ENCODE measurements at places on chromosomes 1 and 21.

GRCh38 chr1:17008208-17008855, 3.4 kb downstream of the ATP13A2 start:
- no peak for DNase-seq

DNA sequence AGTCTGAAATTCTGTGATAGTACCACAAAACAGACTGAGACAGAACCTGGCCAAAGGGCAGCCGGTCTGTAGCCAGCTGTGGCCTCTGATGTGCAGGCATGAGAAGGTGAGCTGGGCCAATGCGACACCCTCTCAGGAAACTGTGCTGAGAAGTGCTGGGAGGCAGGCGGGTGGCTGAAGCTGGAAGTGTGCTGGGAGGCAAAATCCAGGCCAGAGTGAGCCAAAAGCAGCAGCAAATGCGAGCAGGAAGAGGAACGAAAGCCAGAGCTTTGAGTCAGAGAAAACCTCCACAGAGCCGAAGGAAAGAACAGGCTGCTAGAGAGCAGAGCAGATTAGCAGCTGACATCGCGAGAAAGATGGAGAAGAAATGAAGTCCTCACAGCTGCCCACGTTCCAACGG, 10.2 kb upstream of the ATP13A2 start:
- DNase-seq = no peak

GRCh38 chr1:153745417-153745816, 17.6 kb downstream of the INTS3 start:
- DNase-seq = no peak

DNA sequence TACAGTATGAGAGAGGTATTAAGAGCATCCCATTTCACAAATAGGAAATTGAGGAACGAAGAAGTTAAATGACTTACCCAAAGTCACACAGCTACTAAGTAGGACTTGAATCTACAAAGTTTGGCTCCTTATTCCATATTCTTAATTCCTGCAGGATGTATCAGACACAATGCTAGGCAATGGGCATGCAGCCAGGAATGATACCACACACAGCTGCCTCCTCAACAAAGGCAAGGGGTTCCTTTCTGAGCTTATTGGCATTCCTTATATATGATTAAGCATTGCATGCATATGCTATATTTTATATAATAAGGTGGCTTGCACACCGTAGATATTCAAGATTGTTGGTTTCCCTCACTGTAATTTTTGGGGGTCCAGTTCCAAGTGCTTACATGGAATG, 34.2 kb upstream of the JUN start:
- peak; percentile 13 for DNase-seq

DNA sequence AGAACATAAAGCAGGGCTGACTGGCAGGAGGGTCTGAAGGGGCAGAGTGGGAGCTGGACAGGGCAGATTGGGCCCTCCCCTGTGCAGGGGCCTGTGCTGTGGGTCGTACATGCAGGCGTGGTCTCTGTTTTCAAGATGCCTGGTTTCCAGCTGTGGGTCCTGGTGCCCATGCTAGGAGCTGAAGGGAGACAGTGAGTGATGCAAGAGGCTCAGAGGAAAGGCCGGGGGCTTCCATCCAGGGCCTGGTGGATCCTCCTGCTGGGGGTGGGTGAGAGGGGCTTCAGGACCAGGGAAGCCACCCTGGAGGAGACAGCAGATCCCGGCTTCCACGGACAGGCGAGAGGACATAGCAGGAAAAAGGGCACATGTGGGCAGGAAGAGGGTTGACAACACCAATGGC, 349.0 kb upstream of the VAMP3 start:
- DNase-seq = no peak

DNA sequence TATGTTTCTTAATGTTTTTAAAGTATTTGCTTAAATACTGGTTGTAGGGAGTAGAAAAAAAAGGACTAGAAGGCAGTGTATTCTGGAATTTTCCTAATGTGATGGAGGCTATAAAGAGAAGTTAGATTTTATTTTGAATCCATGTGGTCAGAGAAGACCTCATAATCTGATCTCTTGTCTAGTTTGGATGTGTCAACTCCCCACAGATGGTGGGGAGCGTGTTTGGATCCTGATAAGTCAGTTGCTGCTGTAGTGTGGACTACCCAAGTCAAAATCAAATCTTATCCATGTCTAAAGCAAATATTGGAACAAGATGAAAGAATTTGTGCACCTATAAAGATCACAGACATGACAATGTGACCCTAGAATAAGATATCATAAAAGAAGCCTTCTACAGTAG, 918.0 kb downstream of the LTN1 start:
- DNase-seq = no peak

DNA sequence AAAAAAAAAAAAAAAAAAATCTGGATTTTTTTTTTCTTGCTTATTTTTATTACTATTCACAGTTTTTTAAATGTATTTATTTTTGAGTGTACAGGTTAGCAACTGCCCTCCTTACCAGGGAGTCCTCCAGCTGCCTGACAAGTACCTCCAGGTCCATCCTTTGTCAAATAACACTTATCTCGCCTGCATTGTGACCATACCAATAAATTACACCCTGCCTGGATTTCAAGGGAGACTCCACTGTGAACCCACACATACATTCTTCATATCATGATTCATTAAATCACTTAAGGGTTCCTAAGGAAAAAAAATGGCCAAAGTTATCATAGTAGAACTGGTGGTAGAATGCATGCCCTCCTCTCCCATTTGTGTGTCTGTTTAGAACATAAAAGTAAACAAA, 38.4 kb downstream of the EEIG2 start:
- DNase-seq = no peak

- no peak for DNase-seq
These were observed 1.3 kb downstream of the CDK18 start for GRCh38 chr1:205505791-205506190.

DNA sequence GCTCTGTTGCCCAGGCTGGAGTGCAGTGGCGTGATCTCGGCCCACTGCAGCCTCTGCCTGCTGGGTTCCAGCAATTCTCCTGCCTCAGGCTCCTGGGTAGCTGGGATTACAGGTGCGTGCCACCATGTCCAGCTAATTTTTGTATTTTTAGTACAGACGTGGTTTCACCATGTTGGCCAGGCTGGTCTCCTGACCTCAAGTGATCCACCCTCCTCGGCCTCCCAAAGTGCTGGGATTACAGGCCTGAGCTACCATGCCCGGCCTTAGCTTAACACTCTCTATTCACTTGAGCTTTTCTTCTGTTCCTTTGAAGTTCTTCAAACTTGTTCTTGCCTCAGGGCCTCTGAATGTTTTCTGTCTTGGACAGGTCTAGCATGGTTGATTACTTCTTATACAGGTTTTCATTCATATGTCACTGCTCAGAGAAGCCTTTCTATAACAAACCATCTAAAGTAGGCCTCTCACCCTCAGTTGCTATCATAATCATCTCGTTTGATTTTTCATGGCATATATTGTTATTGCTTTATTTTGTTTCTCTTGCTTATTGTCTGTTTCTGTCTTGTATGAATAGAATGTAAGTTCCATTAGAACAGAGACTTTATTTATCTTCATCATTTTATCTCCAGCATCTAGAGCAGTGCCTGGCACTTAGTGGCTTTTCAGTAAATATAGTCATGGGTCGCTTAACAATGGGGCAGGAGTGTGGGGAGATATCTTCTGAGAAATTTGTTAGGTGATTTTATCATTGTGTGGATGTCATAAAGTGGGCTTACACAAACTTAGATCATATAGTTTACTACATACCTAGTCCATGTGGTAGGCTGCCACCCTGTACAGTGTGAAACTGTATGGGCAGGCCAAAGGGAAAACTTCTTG, 12.1 kb downstream of the OSBPL9 start:
- no peak for DNase-seq

DNA sequence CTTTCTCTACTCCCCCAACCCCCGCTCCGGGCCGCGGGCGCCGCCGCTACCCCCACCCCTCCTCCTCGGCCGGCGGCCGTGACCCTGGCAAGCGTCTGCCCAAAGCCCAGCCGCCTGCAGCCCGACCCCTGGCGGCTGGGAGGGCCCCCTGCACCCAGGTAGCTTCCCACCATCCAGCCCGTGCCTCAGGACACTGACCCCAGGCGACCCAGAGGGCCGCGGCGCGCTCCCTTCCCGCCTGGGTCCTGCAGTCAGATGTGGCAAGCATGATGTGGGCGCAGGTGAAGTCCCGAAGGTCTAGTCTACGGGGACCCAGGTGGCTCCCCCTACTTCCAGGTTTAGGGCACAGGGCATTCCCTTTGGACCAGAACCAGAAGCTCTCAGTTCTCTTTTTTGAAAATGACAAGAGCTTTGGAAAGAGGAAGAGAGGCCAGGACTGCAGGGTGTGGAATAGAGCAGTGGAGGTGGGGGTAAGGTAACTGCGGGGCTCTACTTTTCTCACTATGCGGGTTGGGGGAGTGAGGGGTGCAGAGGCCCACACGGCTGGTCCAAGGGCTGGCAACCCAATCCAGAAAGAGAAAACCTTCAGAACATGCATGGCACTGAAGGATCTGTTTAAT, at the start of gene DENND4B:
Gene DENND4B (minus strand): TSS at position 97 of the 620 bp plus-strand sequence. CDS start 2,344 bp downstream, outside the sequence.
- DNase-seq = peak; percentile 60

DNA sequence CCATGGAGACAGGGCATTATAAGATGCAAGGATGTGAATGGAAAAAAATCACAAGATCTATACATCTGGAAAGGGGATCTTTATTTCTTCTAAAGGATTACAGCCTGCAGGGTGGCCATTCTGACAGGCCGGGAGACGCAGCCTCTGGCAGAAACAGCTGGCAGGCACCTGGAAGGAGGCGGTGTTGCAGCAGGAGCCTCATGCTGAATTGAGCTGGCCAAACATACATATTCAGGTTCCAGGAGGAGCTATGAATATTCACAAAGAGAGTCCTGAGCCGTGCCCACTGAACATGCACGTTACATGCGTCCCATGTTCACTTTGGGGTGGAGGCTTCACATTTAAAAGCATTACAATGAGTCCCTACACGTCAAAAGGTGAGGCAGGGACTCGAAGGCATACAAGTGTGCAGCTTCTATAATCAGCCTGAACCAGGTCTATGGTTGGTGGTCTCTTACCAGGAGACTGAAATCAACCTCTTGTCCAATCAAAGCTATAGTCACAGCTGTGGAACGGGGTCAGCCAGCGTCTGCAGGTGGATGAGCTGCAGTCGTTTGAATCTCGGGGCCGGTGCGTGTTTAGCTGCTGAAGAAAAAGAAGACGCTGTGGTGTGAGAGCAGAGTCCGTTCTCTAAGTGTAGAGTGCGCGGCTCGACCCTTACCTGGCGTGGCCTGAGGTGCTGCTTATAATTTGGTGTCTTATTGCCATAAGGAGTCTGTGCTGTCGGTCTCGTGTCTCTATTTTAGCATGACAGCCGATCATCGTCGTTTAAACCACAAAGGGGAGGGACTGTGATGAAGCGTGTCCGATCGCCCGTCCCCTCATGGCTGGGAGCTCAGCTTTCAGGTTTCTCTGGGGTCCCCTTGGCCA, 183.0 kb downstream of the ETS2 start:
- no peak for DNase-seq

GRCh38 chr1:40245686-40246085, 2.1 kb upstream of the TMCO2 start:
- no peak for DNase-seq

DNA sequence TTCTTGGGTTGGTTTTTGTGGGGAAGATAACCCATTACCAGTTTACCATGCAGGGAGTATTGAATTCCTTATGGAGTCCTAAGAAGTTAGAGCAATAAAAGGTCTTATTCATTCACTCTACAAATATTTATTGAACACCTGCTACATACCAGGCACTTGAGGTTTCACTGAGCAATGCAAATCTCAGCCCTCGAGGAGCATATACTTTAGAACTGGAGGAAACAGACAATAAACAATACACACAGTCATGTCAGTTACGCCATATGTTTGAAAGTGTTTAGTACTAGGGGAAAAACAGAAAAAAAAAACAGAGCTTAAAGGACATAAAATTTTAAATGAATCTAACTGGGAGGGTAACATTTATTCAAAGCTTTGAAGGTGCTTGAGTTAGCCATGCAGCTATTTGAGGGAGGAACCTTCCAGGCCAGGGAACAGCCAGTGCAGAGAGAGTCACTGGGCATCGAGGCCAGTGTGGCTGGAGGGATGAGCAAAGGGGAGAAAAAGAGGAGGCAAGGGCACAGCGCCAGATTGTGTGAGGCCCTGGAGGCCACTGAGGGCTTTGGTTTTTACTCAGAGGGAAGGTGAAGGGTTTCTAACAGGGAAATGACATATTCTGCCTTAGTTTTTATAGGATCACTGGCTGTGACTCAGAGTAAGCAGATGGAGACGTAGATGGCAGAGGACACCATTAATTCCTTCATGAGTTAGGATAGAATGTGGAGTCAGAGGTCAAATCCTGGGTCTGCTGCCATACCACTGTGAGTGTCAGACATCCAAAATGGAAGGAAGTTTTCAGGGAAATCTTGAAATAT, 32.7 kb downstream of the C1orf21 start:
- peak; percentile 42 for DNase-seq

- DNase-seq = no peak
These were observed 364.8 kb upstream of the SNX7 start for GRCh38 chr1:98296681-98297080.

GRCh38 chr1:230422221-230422981, 3.7 kb downstream of the PGBD5 start:
- DNase-seq = no peak

DNA sequence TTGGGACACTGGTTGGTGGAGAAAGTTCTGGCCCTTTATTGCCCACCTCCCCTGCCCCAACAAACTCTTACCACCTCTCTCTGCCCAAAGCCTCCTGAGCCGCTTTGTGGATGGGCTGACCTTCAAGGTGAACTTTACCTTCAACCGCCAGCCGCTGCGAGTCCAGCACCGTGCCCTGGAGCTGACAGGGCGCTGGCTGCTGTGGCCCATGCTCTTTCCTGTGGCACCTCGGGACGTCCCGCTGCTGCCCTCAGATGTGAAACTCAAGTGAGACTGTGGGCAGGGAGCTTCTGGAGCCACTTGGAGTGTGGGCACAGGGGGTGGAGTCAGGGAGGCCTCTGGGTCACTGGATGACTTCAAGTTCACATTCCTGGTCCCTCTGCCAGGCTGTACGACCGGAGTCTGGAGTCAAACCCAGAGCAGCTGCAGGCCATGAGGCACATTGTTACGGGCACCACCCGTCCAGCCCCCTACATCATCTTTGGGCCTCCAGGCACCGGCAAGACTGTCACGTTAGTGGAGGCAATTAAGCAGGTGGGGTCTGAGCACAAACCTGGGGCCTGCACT, 12.5 kb downstream of the RHOC start:
- no peak for DNase-seq

All from T1000 (cell line).